Right atrium auricular region (tissue), 2 donors: ENCODE measurements at places on chromosomes 2 and 18. TPM values are rescaled to one million over a fixed set of nuclear protein-coding genes. Genes with fewer than 3 reads are reported as not detected.

DNA sequence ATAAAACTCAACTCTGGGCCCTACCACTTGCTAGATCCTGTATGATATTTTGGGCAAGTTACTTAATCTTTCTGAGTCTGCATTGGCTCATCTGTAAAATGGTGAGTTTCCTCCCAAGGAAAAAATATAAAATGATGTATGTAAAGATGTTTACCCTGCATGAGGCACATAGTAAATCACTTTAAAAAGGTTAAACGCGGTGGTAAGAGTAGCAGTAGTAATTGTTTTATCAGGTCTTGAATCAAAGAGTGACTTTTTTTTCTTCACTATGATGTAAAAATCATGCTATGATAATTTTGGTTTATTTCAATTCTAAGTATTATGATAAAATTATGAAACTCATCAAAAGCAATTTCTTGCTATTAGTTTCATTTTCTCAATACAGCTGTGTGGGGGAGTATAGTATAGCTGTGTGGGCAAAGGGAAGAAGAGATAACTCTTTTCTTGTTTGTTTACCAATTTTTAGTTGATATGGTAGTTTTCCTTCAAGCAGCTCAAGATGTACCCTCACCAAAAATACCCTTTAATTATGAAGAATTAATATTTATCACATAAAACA is 10.7 kb downstream of the ARHGAP15 start:
- DNase-seq = no peak

GRCh38 chr2:102992607-102993006 is 230.8 kb downstream of the TMEM182 start:
- DNase-seq = no peak

DNA sequence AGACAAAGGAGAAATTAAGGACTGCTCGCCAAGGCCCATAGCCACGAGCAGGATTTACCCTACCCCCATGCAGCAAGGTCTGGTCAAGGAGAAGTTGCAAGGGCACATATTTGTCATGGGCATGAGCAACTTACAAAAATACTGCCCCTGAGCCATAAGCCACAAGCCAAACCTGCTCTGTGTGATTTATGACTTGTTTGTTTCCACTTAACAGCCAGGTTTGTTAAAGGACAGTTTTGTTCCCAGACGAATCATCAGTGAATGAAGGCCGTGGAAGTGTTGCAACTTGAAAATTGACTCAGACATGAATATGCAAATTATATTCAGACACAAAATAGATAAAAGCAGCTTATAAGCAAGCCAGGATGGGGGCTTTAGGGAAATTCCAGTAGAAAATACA is 31.3 kb upstream of the EVA1A start:
- no peak for DNase-seq

Gene REG1B
- total RNA-seq = not detected
